ENCODE measurements at places on chromosomes 7 and 10. TPM values are rescaled to one million over a fixed set of nuclear protein-coding genes. Genes with fewer than 3 reads are reported as not detected.

ZMIZ2 gene
- 75.2 TPM for polyA plus RNA-seq

SKIDA1 gene
- not detected for polyA plus RNA-seq

EPHA1 gene
- polyA plus RNA-seq, result 47.4 TPM

SEMA4G gene
- 61.1 TPM for polyA plus RNA-seq

AMPH gene
- polyA plus RNA-seq, result not detected

GNG11 gene
- 10.6 TPM for polyA plus RNA-seq

DGKI gene
- not detected for polyA plus RNA-seq

CC2D2B gene
- polyA plus RNA-seq, result 0.59 TPM

PITX3 gene
- polyA plus RNA-seq, result not detected

LRRC18 gene
- not detected for polyA plus RNA-seq

ZNRF2 gene
- polyA plus RNA-seq, result 8.9 TPM

PRF1 gene
- polyA plus RNA-seq, result 2.4 TPM

RARRES2 gene
- 109 TPM for polyA plus RNA-seq

LRGUK gene
- polyA plus RNA-seq, result 0.22 TPM

FAM241B gene
- 3.4 TPM for polyA plus RNA-seq

ACBD7 gene
- polyA plus RNA-seq, result 1.4 TPM

OR2A42 gene
- polyA plus RNA-seq, result not detected

MACC1 gene
- 8.7 TPM for polyA plus RNA-seq

RASA4B gene
- 17.9 TPM for polyA plus RNA-seq

WDR86 gene
- 1.1 TPM for polyA plus RNA-seq

FRMD4A gene
- polyA plus RNA-seq, result 16.9 TPM

PPP1R3C gene
- 1.9 TPM for polyA plus RNA-seq

MARVELD1 gene
- polyA plus RNA-seq, result 4.0 TPM

PLCE1 gene
- 22.7 TPM for polyA plus RNA-seq

PRXL2A gene
- polyA plus RNA-seq, result 58.6 TPM

STEAP1B gene
- 0.56 TPM for polyA plus RNA-seq

All from small intestine (tissue), 16 donors.